Myocyte (in vitro differentiated cells): ENCODE measurements at places on chromosomes 12 and 14. TPM values are rescaled to one million over a fixed set of nuclear protein-coding genes. Genes with fewer than 3 reads are reported as not detected.
A peak's percentile ranks its signal among the peaks of the same experiment; 100 is the strongest.

DNA sequence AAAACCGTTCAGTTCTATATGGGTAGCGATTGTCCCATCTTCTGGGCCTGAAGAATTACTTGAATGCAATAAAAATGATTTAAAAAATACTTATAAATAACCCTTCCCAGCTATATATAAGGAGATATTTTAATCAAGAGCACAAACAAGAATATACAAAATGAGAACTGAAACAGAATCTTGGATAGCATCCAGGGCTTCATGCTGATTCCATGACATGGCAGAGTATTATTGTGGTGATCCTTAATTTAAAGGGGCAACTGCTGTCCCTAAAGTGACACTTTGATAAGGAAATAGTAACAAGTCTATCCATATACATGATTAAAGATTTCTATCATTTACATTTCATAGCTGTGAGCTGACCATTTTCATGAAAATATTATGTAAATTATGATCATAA is 18.8 kb downstream of the WBP11 start:
- DNase-seq = no peak

P2RX2 gene
- not detected in 2 replicates for total RNA-seq

SLC7A7 gene
- total RNA-seq = 63.5 and 76.5 TPM in 2 replicates

DNA sequence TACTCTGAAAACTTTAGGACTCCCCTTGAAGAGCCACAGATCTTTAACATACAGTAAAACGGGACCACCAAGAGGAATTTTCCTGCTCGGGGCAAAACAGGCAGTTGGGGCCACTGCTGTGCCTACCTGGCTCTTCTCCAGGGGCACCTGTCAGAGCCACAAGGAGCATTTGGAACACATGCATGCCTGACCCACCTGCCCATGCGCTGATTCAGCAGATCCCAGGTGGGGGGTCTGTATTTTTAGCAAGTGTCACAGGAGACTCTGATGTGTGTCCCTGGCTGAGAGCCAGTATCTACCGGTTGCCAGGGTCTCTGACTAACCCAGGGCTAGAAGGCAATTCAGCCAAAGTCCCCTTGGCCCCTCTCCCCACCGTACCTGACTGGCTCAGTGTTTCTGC is 6.5 kb downstream of the CTDSP2 start:
- DNase-seq = no peak

DNA sequence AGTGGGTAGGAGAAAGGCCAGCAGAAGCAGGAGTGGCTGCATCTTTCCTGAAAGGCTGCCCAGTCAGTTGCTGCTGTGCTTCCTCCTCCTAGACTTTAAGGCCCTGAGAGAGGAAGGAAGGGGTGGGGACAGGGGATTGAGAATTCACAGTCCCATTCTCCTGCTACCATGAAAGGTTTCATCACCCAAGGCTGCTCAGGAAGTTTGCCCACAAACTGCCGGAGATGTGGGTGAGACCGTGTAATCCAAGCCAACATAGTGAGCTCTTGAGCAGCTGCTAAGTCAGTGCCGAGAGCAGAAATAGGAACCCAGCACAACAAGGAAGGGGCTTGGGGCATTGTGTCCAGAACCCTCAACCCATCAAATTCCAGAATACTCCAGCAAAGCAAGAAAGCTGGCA is at the start of gene CTSG:
Gene CTSG (minus strand): TSS at position 69 of the 400 bp plus-strand sequence. CDS start 27 bp downstream, at position 42.
- no peak for DNase-seq

DTX1 gene
- 0.13 TPM in 1 of 2 replicates, not detected in the other for total RNA-seq

- DNase-seq = no peak
These were observed 80.4 kb downstream of the VWF start for GRCh38 chr12:6044082-6044481.

NKX2-1 gene
- total RNA-seq = not detected in 2 replicates

FAIM2 gene
- total RNA-seq = 1.9 and 2.3 TPM in 2 replicates

PTHLH gene
- 1.3 and 3.3 TPM in 2 replicates for total RNA-seq

DNA sequence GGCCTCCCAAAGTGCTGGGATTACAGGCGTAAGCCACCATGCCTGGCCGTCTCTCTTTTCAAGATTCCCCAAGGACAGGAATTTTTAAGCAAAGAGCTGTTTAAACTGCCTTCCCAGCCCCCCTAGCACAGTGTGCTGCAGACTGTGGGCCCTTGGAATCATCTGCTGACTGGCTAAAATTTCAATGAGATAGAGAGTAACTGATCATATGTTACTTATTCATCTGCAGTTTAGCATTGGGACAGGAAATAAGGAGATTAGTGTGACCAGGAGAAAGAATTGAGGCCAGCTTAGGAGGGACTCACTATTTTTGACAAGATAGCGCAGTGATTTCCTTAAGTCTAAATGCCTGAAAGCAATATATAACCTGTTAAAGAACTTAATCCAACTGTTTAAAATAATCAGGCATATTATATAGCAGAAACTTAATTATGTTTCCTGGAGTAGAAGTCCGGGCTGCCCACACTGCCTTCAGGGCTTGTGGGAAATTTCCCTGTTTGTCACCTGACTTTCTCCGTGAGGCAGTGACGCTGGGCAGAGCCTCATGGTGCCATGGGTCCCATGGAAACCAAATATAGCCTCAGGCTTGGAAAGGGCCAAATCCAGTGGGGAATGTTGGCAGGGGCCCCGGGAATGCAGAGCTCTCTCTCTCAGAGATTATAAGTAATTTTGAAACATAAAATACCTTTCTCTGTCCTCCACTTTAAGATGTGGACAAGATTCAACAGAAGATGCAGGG is 22.8 kb upstream of the CEBPE start:
- peak; percentile 69 for DNase-seq

DPY19L2 gene
- total RNA-seq = 2.8 and 3.3 TPM in 2 replicates

GRCh38 chr12:70096759-70097410 is 146.3 kb upstream of the CNOT2 start:
- DNase-seq = no peak

PAH gene
- not detected in 2 replicates for total RNA-seq

- DNase-seq = peak; percentile 97
These were observed 25.9 kb upstream of the LGALS3 start for GRCh38 chr14:55103005-55103640.

DNA sequence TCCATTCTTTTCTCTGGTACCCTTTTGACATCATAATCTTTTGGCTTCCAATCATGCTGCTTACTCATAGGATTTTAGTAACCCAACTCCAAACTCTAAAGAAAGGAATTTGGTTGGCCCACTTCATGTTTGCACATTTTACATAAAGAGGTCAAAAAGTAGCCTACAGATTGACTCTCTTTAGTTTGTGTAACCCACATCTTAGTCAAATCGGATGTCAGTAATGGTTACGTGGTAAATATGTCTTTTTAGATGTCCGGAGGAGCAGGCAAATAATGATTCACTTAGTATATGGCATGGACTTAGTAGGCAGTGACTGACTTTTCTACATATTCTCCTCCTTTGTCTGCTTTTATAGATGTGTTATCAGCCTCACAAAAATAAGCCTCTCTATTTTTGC is 711.6 kb upstream of the FOXG1 start:
- no peak for DNase-seq

UTP20 gene
- 16.0 and 18.3 TPM in 2 replicates for total RNA-seq

NRIP2 gene
- total RNA-seq = 0.64 and 2.1 TPM in 2 replicates

DNA sequence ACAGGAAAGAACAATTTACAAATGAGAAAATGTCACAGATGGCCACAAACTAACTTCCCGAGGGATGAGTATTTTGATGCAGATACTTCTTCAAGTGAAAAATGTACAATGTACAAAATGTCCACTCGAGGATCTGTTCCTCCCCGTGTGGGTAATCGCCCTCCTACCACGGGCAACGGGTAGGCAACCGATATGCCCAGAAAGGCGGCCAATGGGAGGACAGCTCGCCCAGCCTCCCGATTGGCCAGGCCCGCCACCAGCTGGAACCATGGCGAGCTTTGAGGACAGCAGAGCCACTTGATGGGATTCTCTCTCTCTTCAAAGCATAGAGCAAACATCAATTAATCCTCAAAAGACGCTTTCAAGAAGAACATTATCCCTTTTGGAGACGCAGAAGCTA is 42.3 kb downstream of the DPF3 start:
- no peak for DNase-seq

DNA sequence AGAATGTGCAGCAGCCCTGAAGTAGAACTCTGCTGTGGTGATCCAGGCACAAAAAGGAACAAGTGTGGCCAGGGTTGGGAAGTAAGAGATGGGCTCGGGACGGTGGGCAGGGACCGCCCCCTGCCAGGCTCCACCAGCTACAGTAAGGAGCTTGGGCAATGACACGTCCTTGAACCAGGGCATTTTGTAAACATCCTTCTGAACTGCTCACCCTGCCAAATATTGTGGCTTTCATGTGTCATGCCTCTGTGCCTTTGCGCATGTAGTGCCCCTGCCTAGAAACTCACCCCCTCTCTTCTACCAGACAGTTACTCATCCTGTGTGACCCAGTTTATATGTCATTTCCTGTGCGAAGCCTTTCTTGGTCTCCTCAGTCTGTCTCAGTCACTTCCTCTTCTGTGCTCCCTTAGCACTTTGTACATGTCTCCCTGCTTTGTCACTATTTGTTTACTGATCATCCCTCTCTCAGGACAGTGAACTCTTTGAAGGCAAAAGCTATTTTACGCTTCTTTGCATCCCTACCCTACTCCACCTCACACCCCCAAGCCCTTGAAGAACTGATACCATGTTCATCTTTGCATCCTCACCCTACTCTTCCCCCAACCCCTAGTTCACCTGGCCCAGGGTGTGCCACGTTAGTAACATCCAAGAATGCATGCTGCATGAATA is 108.9 kb upstream of the PLEKHG7 start:
- DNase-seq = peak; percentile 52

DNA sequence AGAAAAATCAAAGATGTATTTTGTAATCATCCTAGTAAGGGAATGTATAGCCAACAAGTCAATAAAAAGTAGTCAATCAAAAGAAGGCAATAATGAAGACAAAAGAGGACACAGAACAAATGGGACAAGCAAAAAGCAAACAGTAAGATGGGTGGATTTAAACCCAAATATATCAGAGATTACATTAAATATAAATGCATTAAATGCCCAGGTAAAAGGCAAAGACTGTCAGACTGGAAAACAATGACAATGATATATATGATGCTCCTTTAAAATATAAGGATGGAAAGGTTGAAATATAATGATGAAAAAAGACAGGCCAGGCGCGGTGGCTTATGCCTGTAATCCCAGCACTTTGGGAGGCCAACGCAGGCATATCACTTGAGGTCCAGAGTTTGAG is 35.7 kb downstream of the NEMF start:
- no peak for DNase-seq

DNA sequence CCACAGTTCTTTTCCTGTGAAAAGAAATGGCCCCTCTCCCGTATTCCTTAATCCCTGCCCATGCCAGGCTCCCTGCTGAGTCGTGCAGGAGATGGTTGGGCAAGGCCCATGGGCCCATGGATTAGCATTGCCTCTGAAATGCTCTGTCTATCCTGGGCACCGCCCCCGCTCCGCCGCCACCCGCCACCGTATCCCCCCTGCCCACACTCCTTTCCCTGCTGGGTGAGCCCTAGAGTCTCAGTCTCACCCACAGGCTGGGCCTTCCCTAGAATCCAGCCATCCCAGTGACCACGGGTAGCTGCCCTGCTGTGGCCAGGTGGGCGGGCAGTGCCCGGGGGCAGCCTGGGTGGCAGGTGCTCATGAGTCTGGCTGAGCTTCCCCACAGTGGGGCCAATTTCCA is 50.6 kb downstream of the TSPAN11 start:
- no peak for DNase-seq

DNA sequence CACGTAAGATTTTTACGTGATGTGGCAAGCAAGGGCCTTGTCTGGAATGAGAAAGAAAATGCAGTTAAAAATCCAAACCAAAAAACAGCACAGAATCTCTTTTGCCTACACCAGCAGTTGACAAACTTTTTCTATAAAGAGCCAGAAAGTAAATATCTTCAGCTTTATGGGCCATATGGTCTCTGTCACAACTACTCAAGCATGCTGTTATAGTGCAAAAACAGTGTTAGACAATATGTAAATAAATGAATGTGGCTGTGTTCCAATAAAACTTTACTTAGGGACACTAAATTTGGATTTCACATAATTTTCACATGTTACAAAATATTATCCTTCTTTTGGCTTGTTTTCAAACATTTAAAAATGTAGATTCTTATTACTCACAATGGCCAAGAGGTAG is 6.2 kb upstream of the ELK3 start:
- DNase-seq = no peak

DNA sequence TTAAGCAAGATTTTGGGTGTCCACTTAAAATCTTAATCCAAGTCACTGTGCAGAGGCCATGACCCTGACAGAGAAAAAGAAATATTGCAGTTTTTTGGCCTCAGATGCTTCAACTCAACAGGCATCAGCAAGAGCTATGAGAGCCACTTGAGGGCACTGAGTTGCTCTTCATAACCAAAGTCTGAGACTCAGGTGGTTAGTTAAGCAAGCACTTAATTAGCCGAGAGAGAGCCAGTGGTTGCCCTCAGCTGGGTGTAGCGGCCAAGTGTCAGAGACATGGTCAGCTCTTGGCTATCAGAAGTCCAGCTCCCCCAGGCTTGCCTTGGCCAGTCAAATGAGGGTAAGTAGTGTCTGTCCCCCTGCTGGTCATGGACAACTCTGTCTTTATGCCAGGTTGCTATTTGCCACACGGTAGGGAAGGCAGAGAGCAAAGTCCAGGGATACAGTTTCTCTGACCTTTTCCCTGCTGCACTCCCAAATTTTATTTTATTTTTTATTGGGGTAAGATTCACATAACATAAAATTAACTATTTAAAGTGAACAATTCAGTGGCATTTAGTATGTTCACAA is 9.0 kb upstream of the KRT71 start:
- DNase-seq = peak; percentile 6

- no peak for DNase-seq
These were observed 45.0 kb downstream of the NOPCHAP1 start for GRCh38 chr12:105030820-105031807.

MGST1 gene
- 76.7 and 84.2 TPM in 2 replicates for total RNA-seq

DNA sequence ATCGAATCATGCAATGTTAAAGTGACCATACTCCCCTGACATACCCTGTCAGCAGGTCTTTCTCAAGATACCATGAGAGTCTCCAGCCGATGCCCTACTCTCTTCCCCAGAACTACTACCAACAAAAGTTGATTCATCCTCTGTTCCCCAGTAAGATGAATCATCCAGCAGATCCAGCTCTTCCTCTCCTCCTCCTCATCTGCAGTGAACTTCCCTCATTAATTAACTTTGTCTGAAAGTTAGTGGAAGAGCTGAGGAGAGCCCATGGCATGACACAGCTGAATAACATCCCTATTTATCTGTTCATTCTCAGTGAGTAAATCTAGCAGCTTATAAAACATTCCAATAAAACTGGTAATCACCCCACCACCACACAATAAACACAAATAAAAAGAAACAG is 213.4 kb downstream of the EGLN3 start:
- DNase-seq = no peak

IAPP gene
- total RNA-seq = not detected in 2 replicates

DNA sequence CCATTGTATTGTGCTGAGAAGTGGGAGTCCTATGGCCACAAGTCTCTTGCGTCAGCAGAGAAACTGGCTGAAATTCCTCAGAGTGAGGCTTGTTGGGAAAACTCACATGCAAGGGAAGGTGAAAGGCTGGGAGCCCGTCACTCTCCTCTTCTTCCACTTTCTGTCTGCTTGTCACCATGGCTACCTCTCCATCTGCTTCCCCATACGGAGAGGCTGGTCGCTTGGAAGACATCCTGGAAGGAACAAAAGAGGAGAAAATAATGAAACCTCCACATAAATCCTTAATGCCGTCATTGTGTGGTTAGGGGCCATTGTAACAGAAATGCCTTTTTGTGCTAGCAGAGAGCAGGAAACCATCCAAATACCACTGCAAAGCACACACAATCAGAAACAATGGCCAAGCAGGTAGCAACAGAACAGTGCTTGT is 53.7 kb downstream of the SOX5 start:
- DNase-seq = no peak
